ENCODE measurements at places on chromosomes 6 and 20.

GRCh38 chr6:155333414-155333813, 19.1 kb upstream of the TFB1M start:
- no peak for DNase-seq

DNA sequence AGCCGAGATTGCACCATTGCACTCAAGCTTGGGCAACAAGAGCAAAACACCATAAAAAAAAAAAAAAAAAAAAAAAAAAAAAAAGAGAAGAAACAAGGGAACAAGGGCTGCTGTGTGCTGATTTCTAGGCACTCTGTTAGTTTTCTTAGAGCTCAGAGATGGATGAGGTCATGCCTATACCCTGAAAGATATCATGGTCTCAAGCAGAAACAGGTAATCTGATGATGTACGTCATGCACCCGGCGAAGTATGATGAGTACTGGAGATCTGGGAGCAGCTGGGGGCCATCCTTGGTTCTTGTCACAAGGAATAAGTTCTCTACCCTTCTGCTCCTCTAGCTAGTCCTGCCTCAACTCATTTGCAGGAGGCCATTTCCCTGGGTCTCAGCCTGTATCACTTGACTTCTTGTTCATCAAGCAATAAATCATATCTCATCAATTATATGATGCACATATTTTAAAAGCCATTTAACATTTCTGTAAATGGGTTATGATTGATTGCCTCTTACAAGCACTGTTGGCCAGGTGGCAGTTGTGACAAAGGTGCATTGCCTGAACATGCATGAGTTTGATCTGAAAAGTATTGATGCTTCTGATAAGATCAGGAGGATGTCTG, 517.2 kb downstream of the DHX35 start:
- no peak for DNase-seq

DNA sequence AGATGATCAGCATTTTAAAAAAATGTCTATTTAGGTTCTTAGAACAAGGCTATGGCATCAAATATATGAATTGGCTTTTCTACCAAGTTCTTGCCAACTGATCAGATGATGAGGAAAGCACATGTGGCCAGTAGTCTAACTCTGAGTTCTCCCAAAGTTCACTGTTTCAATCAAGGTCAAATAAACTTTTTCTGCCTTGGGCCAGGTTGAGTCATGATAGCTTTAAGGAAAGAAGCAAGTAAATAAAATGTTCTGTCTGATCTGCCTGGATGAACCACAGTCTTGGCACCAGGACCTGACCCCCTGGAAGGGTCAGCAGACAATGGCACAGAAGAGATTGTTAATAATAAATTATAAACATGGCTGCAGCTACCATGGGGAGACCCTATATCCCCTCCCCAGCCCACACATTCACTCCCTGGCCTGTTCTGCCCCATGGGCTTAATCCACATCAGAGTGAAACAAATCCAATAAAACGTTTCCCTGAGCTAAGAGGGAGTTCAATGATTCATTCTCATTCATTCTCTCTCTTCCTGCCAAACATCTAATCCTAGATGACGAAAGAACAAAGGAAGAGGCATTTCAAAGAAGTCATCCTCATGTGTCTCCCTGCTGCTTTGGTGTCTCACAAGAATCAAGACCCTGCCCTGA, 661.6 kb downstream of the DHX35 start:
- DNase-seq = peak; percentile 33

DNA sequence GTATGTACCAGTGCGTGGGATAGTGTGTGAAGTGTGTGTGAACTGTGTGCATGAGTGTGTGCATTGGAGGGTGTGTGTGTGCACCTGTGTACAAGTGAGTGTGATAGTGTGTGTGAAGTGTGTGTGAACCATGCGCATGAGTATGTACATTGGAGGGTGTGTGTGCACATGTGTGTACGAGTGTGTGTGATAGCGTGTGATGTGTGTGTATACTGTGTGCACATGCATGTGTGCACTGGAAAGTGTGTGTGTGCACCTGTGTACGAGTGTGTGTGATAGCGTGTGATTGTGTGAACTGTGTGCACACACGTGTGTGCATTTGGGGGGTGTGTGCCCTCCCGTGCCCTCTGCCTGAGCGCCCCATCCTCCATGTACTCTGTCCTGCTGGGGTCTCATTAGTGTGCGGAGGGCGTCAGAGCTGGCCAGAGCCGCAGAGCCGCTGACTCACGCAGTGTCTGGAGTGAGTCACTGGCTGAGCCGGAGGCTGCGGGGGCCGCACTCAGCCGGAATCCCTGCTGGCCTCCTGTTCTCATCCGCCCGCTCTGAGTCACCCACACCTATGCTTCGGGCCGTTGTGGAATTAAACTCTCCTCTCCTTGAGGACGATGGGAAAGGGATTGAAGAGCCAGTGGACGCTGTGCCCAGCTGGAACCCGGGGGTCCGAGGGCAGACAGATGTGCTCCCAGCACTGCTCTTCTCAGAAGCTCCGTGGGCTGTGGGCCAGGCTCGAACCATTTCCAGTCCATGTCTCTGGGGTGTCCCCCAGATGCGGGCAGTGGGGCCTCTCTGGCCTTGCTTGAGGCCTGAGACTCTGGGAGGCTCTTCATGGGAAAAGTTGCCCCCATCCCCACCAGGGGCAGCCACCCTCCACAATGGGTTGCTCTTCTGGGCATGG, 27.3 kb upstream of the STX16 start:
- DNase-seq = peak; percentile 73

DNA sequence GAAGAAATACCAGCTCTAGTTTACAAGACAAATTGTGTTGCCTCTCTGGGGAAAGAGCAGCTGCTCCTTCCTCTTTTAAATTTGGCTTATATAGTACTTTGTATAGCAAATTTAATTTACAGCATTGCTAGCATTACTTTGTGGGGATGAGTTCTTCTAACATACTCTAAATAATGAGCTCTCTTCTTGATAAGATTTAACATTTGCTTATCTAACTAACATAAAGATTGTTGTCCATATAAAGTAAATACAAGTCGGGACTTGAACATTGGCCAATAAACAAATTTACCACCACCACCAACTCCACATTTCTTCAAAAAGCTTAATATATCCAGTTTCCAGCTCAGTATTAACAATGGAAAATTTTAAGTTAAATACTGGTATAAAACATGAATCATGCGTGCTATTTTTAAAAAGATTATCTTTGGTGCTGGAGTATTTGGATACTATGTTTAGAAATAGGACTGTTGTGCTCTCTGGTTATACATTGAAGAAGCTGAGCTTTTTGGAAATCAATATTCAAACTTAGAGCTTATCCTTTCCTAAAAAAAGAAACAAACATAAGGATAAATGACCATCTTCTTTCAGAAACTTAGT, 1146.9 kb upstream of the GJE1 start:
- no peak for DNase-seq

GRCh38 chr20:50654904-50655303, 36.4 kb downstream of the RIPOR3 start:
- DNase-seq = no peak

DNA sequence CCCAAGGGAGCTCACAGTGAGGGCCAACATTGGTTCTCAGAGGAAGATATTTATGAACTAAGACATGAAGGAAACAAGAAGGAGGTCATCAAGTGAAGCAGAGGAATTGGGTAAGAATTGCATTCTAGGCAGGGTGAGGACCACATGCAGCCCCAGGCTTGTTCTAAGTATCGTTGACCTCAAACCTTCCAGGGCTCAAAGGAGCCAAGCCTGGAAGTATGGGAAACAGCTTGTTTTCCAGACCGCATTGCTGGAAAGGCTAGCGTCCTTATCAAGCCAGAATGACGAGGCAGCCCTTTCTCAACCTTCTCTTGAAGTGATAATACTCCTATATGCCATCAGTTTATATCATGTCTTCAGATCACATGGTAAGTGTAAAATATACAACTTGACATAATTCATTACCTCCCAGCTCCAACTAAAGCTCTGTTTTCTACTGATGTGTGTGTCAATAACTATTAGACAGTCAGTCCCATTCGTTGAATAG, 79.6 kb downstream of the PHACTR2 start:
- no peak for DNase-seq

GRCh38 chr6:137705160-137706082, 161.6 kb upstream of the TNFAIP3 start:
- no peak for DNase-seq

Measured in epithelial cell of prostate (primary cell).